ENCODE measurements at places on chromosomes 1 and 21.

DNA sequence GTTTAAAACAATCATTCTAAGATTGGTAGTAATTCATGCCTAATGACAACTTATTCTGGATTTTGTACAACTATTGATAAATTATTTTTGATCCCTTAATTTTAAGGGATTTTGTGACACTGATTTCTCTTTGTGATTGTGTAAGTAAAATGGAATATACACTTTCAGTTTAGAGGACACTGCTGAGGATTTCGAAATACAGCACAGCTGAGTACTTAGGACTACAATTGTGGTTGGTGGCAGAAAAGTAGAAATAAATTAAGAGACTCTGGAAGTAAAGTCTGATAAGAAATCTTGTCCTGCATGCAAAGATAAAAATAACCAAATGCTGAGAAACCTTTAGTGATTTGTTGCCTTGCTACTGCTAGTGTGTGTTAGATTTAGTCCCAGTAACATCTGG, 40.0 kb downstream of the TYW3 start:
- no peaks in the 10 kb centered on the region for H3K36me3 ChIP-seq
- H3K27me3 ChIP-seq, result no peaks in the 10 kb centered on the region
- no peak overlapping the region for H3K27ac ChIP-seq
- H3K4me3 ChIP-seq, result no peak overlapping the region
- DNase-seq, result no peak
- no peaks in the 10 kb centered on the region for H3K4me1 ChIP-seq

DNA sequence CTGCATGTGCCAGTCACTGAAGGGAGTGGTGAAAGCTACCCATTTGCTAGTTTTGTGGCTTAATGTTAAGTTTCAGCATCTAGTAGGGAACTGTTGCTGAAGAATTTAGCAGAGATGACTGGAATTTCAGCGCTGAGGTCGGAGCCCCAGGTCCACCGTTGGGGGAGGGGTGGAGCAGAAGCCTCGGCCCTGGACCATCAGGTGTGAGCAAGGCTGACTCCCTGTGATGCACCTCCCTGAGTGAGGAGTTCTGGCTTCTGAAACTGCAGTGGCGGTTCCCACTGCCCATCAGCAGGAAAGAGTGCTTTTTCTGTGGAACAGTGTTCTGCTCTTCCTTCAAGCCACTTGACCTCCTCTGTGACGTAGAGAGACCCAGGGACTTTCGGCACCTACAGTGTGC, 1.3 kb downstream of the NOS1AP start:
- H3K27me3 ChIP-seq, result peaks cover 7% of the 10 kb centered on the region
- DNase-seq, result no peak
- peaks cover 38% of the 10 kb centered on the region for H3K4me1 ChIP-seq
- H3K27ac ChIP-seq, result no peak overlapping the region
- H3K36me3 ChIP-seq, result peaks cover 9% of the 10 kb centered on the region

DNA sequence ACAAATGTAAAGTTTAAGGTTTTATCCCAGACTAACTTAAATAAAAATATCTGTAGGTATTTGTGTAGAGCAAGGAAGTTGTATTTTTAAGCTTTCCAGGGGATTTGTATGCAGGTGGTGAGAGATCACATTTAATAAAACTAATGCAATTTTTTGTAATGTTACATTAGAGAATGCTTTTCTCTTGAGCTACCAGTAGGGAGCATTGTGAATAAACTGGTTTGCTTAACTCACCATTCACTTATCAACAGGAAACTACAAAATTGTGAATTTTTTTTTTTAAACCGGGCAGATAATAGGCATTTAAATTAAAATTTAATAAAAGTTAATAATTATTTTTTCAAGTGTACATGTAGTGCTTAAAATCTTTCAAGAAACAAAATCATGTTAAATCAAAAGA, 78.6 kb downstream of the IVNS1ABP start:
- H3K27me3 ChIP-seq, result no peaks in the 10 kb centered on the region
- H3K27ac ChIP-seq, result no peak overlapping the region
- no peaks in the 10 kb centered on the region for H3K4me1 ChIP-seq

- H3K27ac ChIP-seq, result no peak overlapping the region
- H3K27me3 ChIP-seq, result peaks cover 20% of the 10 kb centered on the region
- peaks cover 44% of the 10 kb centered on the region for H3K36me3 ChIP-seq
- no peak for DNase-seq
Observed at GRCh38 chr1:32361308-32361673, 994 bp downstream of the FAM229A start.

GRCh38 chr1:205249651-205250050, 21.9 kb downstream of the TMCC2 start:
- H3K4me1 ChIP-seq, result peaks cover 17% of the 10 kb centered on the region
- DNase-seq, result no peak
- H3K4me3 ChIP-seq, result no peak overlapping the region
